ENCODE measurements at places on chromosomes 6 and 20. TPM values are rescaled to one million over a fixed set of nuclear protein-coding genes. Genes with fewer than 3 reads are reported as not detected.

- no peak overlapping the region for H3K4me3 ChIP-seq
- DNase-seq: no peak
- no peaks in the 10 kb centered on the region for H3K27me3 ChIP-seq
- no peaks in the 10 kb centered on the region for H3K4me1 ChIP-seq
- no peaks in the 10 kb centered on the region for H3K36me3 ChIP-seq
Observed at GRCh38 chr20:17761604-17762003, 61.8 kb downstream of the BANF2 start.

GRCh38 chr20:37700301-37700700, 6.5 kb downstream of the CTNNBL1 start:
- DNase-seq: no peak
- H3K4me1 ChIP-seq: no peaks in the 10 kb centered on the region
- H3K36me3 ChIP-seq: no peaks in the 10 kb centered on the region
- no peaks in the 10 kb centered on the region for H3K27me3 ChIP-seq
- H3K4me3 ChIP-seq: no peak overlapping the region

DNA sequence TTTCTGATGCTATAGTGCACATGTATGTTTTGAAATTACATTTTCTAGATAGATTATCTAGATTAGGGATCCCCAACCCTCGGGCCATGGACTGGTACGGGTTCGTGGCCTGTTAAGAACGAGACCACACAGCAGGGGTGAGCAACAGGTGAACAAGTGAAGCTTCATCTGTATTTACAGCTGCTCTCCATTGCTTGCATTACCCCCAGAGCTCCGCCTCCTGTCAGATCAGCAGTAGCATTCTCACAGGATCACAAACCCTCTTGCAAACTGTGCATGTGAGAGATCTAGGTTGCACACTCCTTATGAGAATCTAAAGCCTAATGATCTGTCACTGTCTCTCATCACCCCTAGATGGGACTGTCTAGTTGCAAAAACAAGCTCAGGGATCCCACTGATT, 10.4 kb downstream of the CEP57L1 start:
- H3K36me3 ChIP-seq: no peaks in the 10 kb centered on the region
- H3K27me3 ChIP-seq: no peaks in the 10 kb centered on the region
- H3K27ac ChIP-seq: no peak overlapping the region
- no peaks in the 10 kb centered on the region for H3K4me1 ChIP-seq
- no peak overlapping the region for H3K4me3 ChIP-seq

- no peak overlapping the region for H3K4me3 ChIP-seq
- peaks cover 15% of the 10 kb centered on the region for H3K4me1 ChIP-seq
- no peak for DNase-seq
- peaks cover 10% of the 10 kb centered on the region for H3K36me3 ChIP-seq
- no peaks in the 10 kb centered on the region for H3K27me3 ChIP-seq
- H3K27ac ChIP-seq: no peak overlapping the region
Observed at GRCh38 chr6:33692760-33693158, 18.7 kb downstream of the UQCC2 start.

DNA sequence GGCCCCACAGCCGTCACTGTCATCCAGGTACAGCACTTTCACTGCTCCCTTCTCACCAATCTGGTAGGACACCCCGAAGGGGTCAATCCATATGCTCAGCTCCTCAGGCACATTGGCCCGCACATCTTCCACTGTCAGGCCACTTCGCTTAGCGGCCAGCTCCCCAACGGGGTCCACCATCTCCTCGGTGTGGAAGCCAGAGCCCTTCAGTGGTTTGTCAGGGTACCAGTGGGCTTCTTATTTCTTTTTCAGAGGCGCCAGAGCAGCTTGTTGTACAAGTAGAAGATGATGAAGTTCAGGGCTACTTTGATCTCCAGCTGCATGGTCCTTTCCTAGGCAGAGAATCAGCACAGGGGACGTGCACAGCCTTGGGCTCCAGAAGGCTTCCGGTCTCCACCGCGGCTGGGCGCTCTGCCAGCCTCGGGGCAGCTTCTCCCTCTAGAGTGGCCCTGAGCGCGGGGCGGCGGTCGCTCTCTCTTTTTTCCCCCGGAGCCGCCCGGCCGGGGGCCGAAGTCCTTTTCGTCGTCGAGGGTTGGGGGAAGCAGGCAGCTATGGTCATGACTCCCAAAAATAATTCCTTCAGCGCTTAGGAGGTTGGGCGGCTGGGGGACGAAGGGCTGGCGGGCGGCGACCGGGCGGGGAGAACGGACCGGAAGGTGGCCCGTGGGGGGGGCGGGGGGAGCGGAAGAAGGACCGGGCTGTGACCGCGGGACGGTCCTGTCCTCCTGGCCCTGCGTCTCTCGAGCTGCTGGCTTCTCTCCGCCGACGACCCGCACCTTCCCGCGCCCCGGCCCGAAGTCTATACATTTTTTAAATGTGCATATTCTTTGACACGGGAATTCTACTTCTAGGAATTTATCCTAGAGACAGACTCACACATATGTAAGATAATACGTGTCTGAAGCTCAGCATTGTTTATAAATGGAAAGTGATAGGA, 6.5 kb upstream of the ZSCAN9 start:
- no peaks in the 10 kb centered on the region for H3K4me1 ChIP-seq
- H3K36me3 ChIP-seq: no peaks in the 10 kb centered on the region
- no peaks in the 10 kb centered on the region for H3K27me3 ChIP-seq
- no peak for DNase-seq
- peak overlapping the region; percentile 59 for H3K4me3 ChIP-seq

GRCh38 chr6:35359744-35360348, 17.5 kb downstream of the PPARD start:
- H3K36me3 ChIP-seq: no peaks in the 10 kb centered on the region
- no peaks in the 10 kb centered on the region for H3K4me1 ChIP-seq
- no peak overlapping the region for H3K4me3 ChIP-seq
- no peak overlapping the region for H3K27ac ChIP-seq

- no peaks in the 10 kb centered on the region for H3K36me3 ChIP-seq
- H3K27ac ChIP-seq: no peak overlapping the region
Observed at GRCh38 chr20:2301164-2301622, 5.4 kb downstream of the TGM3 start.

GRCh38 chr6:38239719-38240451, 399.8 kb downstream of the BTBD9 start:
- DNase-seq: no peak
- H3K27me3 ChIP-seq: no peaks in the 10 kb centered on the region
- H3K36me3 ChIP-seq: no peaks in the 10 kb centered on the region
- H3K27ac ChIP-seq: no peak overlapping the region
- H3K4me1 ChIP-seq: no peaks in the 10 kb centered on the region

GRCh38 chr6:148041546-148041945, 301.1 kb upstream of the SASH1 start:
- H3K27ac ChIP-seq: no peak overlapping the region
- no peaks in the 10 kb centered on the region for H3K4me1 ChIP-seq
- H3K27me3 ChIP-seq: no peaks in the 10 kb centered on the region
- H3K36me3 ChIP-seq: no peaks in the 10 kb centered on the region

DNA sequence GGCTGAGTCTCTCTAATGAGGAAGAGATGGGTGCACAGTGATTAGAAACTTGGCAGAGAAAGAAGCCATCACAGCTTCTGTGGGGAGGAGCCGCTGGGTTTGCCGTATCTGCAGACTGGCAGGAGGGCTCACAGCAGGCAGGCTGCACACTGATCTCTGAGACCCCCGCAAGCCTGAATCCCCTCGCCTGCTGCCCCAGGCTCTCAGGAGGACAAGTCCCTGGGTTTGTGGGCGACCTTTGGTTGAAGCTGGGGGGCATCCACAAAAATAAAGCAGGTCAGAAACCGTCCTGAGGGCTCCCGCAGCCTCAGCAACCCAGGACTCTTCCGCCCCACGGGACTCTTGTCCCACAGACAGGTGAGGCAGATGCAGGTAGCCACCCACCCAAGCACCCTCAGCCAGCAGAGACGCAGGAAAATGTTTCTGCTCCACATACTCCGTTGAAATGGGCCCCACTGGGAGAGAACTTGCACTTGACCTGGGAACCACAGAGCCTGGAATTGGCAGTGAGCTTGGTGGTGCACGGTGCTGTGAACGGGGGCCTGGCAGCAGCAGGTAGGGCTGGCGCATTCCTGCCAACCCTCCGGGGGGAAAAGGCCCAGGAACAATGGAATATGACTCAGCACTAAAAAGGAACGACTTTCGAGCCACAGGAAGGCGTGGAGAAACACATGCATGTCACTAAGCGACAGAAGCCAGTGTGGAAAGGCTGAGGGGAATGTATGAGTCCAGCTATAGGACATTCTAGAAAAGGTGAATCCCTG, 89.9 kb downstream of the YTHDF1 start:
- H3K4me3 ChIP-seq: no peak overlapping the region
- H3K4me1 ChIP-seq: no peaks in the 10 kb centered on the region
- peaks cover 82% of the 10 kb centered on the region for H3K27me3 ChIP-seq
- no peaks in the 10 kb centered on the region for H3K36me3 ChIP-seq
- DNase-seq: no peak

DNA sequence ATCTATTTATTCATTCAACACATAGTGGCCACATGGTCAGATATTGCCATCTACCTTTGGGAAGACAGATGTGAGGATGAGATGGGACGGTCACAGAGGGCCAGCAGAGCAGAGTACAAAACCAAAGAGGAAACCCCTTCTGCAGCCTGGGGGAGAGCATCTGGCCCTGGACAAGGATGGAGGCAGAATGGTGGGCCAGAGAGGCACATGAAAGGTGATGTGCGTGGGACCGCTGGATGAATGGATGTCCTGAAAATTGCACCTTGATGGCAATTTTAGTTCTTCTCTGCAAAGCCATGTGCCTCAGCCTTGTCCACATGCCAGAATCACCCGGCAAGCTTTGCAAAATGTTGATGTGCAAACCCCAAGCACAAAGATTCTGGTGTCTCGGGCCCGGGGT, 77.4 kb upstream of the CD93 start:
- DNase-seq: no peak
- no peak overlapping the region for H3K4me3 ChIP-seq
- no peaks in the 10 kb centered on the region for H3K27me3 ChIP-seq
- no peak overlapping the region for H3K27ac ChIP-seq

DNA sequence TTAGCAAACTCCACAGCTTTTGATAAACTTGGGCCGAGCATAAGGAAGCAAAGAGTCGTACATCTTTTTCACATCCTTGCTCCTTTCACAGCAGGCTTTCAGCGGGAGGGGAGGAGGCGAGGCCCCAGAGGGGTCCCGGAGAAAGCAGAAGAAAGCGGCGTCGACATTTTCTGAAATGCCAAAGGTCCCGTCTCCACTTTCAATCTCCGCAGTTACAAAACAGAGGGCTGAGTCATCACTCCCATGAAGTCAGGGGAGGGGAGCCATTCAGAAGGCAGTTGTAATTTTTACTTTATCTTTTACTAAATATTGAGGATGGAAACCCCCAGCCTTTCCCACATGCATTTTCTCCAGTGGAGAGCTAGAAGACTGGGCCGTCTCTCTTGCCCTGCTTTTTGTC, 174.2 kb upstream of the THBS2 start:
- H3K27me3 ChIP-seq: no peaks in the 10 kb centered on the region
- H3K4me1 ChIP-seq: no peaks in the 10 kb centered on the region
- H3K4me3 ChIP-seq: no peak overlapping the region
- no peak for DNase-seq
- no peaks in the 10 kb centered on the region for H3K36me3 ChIP-seq

GRCh38 chr6:68834551-68834950, 199.5 kb downstream of the ADGRB3 start:
- no peaks in the 10 kb centered on the region for H3K4me1 ChIP-seq
- H3K4me3 ChIP-seq: no peak overlapping the region
- DNase-seq: no peak
- H3K36me3 ChIP-seq: no peaks in the 10 kb centered on the region

DNA sequence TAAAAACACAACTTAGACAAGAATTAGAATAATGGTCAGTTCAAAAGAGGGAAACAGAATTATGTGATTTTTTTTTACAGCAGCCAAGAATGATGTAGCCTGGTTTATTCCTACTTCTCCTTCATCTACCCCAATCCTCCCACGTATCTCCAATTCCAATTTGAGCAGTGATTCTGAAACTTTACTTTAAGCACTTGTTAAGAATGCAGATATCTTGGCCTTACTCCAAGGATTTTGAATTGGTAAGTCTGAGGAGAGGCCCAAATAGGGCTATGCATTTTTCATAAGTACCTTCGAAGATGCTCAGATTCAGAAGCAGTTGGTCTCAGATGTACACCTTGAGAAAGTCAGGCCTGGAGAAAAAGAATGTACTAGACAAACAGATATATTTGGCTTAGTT, 233.4 kb upstream of the FLRT3 start:
- H3K4me3 ChIP-seq: no peak overlapping the region
- no peak for DNase-seq
- H3K27ac ChIP-seq: no peak overlapping the region
- H3K36me3 ChIP-seq: no peaks in the 10 kb centered on the region
- H3K4me1 ChIP-seq: no peaks in the 10 kb centered on the region

DNA sequence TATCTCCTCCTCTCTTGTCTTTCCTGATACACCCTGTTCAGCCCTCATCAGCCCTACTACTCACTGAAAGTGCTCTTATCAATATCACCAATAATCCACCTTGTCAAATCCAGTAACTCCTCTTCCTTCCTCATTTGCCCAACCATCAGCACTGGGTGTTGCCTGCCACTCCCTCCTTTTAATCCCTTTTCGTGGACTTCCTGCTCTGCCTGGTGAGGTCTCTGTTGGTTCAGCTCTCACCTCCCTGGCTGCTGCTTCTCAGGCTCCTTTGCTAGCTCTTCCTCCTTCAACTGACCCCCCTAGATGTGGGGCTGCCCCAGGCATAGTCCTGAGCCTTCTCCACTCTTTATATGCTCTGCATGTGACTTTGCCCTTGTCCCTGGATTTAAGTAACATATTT, 92.5 kb downstream of the PREP start:
- no peak overlapping the region for H3K4me3 ChIP-seq
- no peak overlapping the region for H3K27ac ChIP-seq
- no peaks in the 10 kb centered on the region for H3K36me3 ChIP-seq
- no peaks in the 10 kb centered on the region for H3K27me3 ChIP-seq

- no peaks in the 10 kb centered on the region for H3K36me3 ChIP-seq
- H3K4me1 ChIP-seq: no peaks in the 10 kb centered on the region
- no peak for DNase-seq
- H3K4me3 ChIP-seq: no peak overlapping the region
Observed at GRCh38 chr6:38015341-38015740, 195.8 kb downstream of the ZFAND3 start.

DNA sequence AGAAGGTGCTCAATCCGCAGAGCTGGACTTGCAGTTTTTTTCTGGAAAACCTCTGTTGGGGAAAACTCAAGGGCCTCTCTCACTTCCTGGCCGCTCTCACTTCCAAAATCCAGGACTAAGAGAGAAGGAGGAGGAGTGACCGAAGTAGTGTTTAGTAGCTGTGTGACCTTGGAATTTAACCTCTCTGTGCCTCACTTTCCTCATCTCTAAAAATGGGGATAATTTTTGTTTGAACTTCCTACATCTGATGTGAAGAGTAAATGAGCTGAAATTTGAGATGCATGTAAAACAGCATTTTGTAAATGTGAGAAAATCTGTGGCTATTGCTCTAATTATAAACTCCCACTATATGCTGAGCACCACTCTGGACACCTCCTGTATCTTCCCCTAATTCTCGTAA, 5.1 kb downstream of the SLC13A3 start:
- no peak overlapping the region for H3K27ac ChIP-seq
- H3K4me3 ChIP-seq: no peak overlapping the region
- no peaks in the 10 kb centered on the region for H3K4me1 ChIP-seq
- H3K36me3 ChIP-seq: no peaks in the 10 kb centered on the region
- no peak for DNase-seq
- H3K27me3 ChIP-seq: no peaks in the 10 kb centered on the region

GRCh38 chr6:148556410-148556809, 190.4 kb upstream of the UST start:
- H3K4me3 ChIP-seq: no peak overlapping the region
- DNase-seq: no peak
- H3K27ac ChIP-seq: no peak overlapping the region
- H3K27me3 ChIP-seq: no peaks in the 10 kb centered on the region
- no peaks in the 10 kb centered on the region for H3K36me3 ChIP-seq

The CEP85L gene
- total RNA-seq: 17.3 TPM

The CDH26 gene
- 1.6 TPM for total RNA-seq

The REM1 gene
- 3.4 TPM for total RNA-seq

The CALHM5 gene
- 2.4 TPM for total RNA-seq

The PRSS16 gene
- total RNA-seq: 31.0 TPM

The CCN6 gene
- total RNA-seq: not detected

The ATP6V1G2 gene
- 1.6 TPM for total RNA-seq

The TRMT6 gene
- 13.4 TPM for total RNA-seq
